ENCODE measurements at places on chromosomes 12 and 14.

GRCh38 chr12:132354211-132354981 is 25.0 kb upstream of the GALNT9 start:
- DNase-seq: no peak

GRCh38 chr12:56990648-56991318 is 15.6 kb downstream of the ZBTB39 start:
- DNase-seq: no peak

GRCh38 chr12:40515041-40515816 is 177.0 kb upstream of the CNTN1 start:
- DNase-seq: no peak

DNA sequence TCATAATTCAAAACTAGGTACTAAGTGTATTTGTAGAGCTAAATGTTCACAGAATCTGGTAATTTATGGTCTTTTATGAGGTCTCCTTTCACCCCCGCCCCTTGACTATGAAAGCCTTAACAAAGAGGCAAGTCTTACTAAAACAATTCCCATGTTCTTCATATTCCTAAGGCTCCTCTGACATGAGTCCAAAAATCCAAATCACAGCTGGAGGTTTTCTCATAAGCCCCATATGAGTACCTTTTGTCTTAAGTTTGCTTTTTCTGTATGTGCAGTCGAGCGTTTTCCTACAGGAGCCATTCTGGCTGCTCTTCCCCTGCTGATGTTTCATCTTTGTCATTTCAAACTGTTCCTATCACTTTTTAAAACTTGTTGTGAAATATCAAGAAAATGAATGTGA is 55.2 kb downstream of the SIX1 start:
- DNase-seq: no peak

DNA sequence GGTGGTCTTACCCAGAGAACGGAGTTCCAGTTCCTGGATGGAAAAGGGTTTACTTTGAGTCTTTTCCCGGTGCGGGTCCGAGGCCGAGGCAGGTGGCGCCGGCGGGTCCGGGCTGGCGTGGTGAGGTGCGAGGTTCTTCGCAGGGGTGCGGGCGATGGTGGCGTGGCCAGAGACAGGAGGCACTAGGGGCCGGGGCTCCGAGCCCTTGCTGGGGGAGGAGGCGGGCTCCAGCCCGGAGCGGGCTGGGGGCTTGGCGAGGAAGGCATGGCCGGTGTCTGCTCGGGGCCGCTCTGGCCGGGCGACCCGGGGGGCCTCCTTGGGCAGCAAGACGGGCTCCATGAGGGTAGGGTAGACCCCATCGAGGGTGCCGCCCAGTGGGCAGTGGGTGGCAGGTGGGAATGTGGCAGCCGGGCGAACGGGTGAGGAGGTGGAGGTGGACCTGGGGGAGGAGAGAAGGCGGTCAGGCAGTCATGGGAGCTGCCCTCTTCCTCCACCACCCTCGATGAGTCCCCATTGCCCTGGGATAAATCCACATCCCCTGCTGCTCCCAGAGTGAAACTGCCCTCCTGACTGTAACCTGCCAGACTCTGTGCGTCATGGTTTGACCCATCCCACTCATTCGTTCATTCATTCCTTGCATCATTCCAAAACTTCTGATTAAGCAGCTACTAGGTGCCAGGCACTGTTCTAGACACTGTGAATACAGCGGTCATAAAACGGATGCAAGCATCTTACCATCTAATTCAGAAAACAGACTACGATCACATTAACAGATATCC is 42.0 kb downstream of the RFLNA start:
- no peak for DNase-seq

All from urinary bladder (tissue), 4 donors.